ENCODE measurements at places on chromosomes 1 and 21.

GRCh38 chr1:247536340-247536739, at the start of gene OR2C3:
OR2C3 (minus strand) TSS chr1:247536440; CDS start chr1:247532511, 3,929 bp downstream.
- DNase-seq = no peak

- DNase-seq = peak; percentile 63
These were observed 7.6 kb downstream of the CDKN2C start for GRCh38 chr1:50977575-50978143.

GRCh38 chr1:24199291-24199900, 12.3 kb upstream of the IFNLR1 start:
- DNase-seq = peak; percentile 52

DNA sequence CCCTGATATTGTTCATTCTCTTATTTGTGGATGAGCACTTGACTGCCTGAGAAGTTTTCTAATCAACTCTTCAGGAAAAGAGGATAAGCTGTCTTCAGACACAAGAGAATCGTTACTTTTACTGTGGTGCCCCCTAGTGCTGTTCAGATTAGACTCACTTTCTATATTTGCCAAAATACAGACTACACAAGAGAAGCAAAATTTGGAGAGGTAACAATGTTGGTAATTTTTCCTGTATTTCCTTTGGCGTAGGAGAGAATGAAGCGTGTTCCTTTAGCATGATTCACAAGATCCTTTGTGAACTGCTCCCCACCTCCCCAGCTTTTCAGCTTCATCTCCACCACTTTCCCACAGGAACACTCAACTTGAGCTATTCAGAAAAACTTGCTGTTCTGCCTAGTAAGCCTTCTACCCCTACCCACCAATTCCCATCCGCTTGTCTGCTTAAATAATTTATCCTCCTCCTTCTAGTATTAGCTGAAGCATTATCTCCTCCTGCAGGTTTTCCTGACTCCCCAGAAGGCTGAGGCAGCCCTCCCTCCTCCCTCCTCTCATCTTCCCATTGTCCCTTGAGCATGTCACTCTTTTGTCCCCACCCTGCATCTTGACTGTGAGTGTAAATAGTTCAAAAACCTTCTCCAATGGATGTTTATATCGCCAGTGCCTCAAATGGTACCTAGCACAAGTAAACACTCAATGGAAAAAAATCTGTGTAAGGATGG, 4.5 kb downstream of the TNFSF4 start:
- DNase-seq = no peak

DNA sequence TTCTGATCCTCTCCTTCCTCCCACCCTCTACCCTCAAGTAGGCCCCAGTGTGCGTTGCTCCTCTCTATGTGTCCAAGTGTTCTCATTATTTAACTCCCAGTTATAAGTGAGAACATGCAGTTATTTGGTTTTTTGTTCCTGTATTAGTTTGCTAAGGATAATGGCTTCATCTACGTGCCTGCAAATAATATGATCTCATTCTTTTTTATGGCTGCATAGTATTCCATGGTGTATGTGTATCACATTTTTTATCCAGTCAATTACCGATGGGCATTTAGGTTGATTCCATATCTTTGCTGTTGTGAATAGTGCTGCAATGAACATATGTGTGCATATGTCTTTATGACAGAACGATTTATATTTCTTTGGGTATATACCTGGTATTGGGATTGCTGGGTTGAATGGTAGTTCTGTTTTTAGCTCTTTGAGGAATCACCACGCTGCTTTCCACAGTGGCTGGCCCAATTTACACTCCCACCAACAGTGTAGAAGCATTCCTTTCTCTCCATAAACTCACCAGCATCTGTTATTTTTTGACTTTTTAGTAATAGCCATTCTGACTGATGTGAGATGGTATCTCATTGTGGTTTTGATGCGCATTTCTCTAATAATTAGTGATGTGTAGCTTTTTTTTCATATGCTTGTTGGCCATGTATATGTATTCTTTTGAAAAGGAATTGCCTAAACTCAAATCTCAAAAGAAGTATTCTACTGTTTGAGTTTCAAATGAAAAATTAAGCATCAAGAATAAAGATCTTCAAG, 116.9 kb downstream of the ETS2 start:
- DNase-seq = no peak

GRCh38 chr1:3679098-3679555, 26.8 kb downstream of the TP73 start:
- DNase-seq = no peak

DNA sequence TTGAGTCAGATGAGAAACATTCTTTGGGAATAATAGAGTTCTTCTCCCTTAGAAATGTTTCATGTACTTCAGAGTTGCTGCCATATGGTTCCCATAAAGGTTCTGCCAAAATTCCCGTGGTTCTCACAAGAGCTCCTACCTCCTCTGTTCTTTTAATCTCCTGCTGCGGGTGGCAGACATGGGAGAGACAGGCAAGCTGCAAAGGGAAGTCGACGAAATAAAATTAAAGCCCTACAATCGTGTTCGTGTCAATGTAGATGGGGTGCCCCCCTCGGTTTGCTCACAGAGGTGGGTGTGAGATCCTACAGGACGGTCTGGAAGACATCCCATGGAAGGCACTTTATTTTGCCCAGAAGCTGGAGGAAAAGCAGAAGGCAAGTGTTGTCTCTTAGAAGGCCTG, 276.0 kb downstream of the RWDD3 start:
- no peak for DNase-seq

DNA sequence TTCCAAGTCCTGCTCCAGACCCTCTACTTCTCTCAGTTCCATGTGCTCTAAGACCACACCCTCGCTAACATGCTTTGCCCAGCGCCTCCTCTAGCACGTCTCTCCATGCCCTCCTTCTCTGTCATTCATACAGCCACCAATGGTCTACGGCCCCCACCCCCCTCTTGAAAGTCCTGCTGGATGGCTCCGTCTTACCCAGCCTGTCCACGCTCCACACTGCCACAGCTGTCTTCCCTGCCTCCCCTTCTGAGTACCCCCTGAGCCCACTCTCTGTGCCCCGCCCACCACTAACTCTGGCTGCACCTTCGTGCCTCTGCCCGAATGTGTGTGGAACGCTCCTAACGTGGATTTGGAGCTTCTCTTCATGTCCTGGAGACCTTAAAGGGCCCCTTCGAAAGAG, 244.6 kb downstream of the TRABD2B start:
- DNase-seq = no peak

DNA sequence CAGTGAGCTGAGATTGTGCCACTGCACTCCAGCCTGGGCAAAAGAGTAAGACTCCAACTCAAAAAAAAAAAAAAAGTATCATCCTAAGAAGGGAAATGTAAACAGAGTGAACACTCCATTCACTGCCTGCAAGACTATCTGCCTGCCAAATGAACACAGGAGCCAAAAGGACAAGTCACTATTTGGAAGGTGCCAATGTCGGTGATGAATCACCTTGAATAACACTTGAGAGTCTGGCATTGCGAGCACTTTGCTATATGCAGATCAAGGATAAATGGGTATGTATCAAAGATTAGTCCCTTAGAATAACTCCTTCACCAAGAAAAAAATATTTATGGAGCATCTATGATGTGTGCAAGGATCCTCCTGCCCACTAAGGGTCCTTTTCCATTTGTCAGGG, 6.6 kb downstream of the UBR4 start:
- no peak for DNase-seq

DNA sequence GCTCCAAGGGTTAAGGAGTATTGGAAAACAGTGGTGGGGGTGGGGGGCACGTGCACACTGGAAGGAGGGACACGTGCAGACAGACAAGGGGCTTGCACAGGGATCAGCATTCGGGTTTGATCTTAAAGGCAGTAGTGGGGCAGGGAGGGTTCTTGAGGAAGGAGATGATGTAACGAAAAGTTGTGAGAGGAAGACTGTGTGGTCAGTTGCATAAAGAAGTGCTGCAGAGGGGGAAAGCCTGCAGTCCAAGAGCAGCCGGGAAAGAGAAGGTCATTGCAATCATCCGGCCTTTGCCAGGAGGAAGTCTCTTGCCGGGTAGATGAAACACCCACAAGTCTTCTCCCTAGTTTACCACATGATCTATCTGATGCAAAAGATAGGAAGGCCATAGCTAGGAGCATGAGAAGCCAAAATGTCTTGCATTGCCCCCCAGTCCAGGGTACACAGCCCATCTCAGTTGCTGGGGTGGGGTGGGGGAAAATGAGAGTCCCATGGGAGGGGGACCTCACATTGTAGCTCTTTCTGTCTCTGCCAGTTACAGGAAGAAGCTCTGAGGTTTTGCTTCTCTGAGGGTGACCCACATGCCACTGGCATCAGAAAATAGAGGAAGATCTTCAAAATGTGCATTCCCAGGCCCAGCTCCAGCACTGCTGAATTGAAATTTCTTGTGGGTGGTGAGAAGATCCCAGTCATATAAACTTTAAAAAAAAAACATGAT, 202.5 kb upstream of the RAB4A start:
- DNase-seq = no peak

DNA sequence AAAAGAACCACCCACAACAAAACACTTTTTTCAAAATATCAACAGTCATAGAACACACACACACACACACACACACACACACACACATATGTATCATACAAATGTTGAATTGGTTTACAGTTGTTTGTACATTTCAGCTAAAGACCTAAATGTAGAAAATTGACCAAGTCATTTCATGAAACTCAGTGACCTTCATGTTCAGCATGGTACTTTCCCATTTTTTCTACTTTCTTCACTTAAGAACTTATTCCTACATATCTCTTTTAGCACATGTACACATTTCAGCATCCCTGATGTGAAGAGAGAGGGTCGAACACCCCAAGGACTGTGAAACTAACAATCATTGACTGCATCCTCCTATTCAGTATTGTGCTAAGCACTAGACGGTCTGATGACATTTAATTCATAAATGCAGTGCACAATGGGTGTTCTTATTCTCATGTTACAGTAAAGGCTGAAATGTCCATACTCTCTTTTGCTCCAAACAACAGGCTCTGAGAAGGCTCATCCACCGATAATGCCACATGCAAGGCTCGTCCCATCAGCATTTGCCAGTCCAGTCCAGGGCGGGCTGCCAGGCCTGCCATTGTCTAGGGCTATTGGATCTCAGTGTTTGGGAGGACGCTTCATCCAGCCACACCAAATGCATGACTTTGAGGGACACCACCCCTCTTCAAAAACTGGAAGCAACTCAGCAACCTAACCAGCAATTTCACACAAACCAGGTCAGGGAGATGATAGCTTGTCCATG, 150.1 kb upstream of the RUNX1 start:
- DNase-seq = no peak

DNA sequence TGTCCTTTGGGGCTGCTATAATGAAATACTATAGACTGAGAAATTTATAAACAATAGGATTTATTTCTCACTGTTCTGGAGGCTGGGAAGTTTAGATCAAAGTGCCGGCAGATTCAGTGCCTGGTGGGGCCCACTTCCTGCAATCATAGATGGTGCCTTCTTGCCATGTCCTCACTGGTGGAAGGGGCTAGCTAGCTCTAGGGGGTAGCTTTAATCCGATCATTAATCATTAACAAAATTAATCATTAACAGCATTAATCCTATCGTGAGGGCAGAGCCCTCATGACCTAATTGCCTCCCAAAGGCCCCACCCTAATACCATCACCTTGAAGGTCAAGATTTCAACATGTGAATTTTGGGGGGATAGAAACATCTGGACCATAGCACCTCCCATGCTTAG, 124.3 kb downstream of the TRABD2B start:
- no peak for DNase-seq

DNA sequence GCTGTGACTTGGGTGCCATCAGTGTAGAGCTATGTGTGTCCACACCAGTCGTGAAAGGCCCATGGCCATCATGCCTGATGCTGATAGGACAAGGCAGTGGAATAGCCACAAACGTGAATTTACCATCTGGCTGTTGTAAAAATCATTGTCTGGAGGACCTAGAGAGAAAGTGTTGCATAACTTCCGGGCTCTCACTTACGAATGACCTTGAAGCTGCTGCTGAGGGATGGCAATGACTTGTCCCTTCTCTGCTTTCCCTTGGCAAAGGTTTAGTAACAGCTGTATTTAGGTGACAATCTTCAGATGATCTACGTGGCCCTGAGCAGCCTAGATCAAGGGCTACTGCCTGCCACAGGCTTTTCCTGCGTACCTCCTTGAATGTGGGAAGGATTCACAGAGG, 5.8 kb downstream of the ATP1B1 start:
- no peak for DNase-seq

DNA sequence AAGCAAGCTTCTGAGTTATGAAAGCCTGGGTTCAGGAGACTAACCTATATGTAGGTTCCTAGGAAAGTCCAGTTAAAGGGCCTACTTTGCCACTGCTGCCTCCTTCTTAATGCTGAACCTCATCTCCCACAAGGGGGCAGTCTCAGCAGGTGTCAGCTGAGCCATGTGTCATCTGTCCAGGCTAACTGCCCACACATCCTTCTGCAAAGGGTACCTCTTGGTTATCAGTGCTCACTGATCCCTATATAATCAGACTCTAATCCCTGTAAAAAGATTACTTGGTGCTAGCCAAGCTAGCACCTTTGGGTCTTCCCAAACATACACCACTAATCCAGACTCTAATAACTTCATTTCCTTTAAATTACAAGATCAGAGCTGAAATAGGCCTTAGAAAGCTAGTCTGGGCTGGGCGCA, 9.0 kb downstream of the PRDX1 start:
- DNase-seq = peak; percentile 41

DNA sequence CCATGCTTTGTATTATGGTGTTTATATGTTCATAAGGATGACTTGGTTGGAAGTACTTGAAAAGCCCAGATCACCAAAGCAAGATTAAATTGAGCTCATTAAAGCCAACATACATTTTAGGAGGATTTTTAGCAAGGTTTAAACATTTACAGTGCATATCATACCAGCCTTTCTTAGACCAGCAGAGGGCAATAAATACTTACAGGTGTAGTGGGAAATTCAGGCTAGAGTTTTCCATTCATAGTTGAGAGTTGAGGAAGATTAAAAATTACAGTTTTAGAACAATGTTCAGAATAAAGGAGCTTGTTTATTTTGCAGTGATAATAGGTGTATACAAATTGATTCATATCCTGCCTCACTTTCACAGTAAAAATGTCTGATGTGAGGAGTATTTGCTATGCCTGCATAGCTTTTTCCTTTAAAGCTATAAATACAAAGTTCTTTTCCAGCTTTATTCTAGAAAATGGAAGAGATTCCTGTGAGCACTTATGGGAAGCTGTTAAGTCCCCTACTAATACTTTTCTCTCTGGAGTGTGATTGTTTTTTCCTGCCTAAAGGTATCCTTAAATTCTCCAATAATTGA, 35.3 kb downstream of the DTL start:
- DNase-seq = no peak

DNA sequence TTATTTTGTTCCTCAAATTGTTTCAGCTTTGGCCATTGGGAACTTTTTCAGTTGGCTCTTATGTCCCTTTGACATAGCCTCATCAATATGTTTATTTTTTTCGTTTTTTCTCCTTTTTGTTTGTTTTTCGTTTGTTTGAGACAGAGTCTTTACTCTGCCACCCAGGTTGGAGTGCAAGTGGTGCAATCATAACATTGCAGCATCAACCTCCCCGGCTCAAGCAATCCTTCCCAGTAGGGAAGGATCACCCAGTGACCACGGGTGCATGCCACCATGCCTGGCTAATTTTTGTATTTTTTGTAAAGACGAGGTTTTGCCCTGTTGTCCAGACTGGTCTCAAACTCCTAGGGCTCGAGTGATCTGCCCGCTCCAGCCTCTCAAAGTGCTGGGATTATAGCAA, 8.1 kb downstream of the POLR3GL start:
- DNase-seq = no peak

All from substantia nigra (tissue), 51 donors.